ENCODE measurements at places on chromosomes 4 and X.

DNA sequence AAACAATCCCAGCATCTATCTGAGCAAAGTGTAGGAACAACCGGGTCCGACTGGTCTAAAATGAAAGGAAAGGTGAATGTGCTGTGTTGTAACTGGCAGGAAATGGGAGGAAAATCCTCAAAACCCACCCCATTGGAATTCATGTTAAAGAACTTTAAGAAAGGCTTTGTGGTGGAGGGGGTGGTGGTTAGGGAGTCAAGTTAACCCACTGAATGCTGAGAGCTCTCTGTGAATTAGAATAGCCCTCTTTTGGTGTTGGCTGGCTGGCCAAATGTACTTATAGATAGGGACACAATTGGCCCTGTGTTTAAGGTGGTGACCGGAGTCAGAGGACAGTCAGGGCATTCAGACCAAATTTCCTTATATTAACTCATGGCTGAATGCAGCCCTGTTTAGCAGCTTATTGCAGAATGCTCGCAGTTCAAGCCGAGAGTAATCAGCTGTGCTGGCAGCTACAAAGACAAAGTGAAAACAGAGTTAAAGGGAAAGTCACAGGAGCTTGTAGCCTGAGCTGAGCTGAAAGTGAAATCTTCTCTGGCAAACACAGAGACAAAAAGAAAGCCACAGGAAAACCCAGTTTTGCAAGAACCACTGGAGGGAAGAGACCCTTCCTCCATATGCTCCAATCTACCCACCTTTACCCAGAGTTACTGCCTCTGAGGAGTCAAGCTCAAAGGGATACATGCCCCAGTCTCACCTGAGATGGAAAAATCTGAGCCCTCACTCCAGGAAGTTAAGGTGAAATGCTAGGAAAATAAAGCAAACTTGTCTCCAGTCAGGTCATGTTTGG lies 38.5 kb upstream of the UGT2B7 start:
- no peak for DNase-seq

GRCh38 chrX:109720947-109721346 lies 12.1 kb downstream of the ACSL4 start:
- no peak for DNase-seq

GRCh38 chr4:173370130-173370476 lies 651 bp upstream of the SAP30 start:
- no peak for DNase-seq

DNA sequence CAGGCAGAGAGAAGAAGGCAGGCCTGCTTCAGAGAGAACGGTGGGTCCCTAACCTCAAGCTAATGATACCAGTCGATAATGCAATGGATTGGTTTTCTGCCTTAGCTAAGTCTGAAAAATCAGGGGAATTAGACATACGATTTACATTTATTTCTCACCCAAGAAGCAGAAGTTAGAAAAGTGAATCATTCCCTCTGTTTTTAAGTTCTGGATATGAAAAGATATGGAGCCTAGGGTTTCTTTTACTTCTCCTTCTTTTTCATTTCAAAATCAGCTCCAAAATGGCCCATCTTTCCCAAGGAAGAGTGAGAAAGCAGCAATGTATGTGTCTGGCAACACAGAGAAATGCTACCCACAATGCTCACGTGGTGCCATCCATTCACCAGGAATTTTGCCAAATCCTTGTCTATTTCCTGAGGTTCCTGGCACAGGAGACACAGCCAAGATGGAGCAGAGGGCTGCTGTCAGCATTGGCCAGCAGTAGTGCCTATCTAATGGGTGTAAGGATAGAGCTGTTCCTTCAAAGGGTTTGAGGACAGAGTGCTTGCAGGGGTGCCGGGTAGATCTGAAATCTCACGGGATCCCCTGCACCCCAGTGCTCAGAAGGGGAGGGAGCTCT lies 231.5 kb downstream of the MAML3 start:
- no peak for DNase-seq

DNA sequence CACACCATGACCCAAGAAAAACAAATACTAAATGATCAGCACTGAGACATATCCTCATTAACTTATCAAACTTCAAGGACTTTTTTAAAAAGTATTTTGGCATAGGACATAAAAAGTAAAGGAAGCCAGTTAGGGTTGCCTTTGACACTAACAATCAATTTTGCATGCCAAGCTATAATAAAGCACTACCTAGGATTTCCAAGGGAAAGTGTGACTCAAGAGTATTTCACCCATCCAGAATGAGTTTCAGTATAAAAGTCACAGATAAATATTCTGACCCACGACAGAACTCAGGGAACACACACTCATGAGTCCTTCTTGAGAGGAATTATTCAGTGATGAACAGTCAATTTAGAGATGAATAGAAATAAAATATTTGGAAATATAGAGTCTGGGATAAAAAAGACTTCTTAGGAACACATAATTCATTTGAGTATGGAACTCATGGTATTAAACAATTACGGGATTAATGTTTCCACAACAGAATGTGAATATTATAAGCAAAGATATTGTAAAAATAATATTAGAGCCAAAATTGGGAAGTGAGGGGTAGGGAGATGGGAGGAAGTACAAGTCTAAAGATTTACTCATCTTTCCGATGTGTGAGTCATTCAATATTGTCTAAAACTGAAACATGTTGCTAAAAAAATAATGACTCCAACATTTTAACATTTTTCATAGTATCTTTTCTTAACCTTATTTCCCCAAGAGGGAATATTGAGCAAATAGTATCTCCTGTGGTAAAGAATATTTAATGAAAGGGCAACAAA lies 143.5 kb upstream of the LNX1 start:
- DNase-seq, result no peak

- DNase-seq, result no peak
These were observed 242.9 kb downstream of the DCLK2 start for GRCh38 chr4:150321113-150321512.

- no peak for DNase-seq
These were observed 1382.5 kb downstream of the C4orf33 start for GRCh38 chr4:130478406-130478805.

DNA sequence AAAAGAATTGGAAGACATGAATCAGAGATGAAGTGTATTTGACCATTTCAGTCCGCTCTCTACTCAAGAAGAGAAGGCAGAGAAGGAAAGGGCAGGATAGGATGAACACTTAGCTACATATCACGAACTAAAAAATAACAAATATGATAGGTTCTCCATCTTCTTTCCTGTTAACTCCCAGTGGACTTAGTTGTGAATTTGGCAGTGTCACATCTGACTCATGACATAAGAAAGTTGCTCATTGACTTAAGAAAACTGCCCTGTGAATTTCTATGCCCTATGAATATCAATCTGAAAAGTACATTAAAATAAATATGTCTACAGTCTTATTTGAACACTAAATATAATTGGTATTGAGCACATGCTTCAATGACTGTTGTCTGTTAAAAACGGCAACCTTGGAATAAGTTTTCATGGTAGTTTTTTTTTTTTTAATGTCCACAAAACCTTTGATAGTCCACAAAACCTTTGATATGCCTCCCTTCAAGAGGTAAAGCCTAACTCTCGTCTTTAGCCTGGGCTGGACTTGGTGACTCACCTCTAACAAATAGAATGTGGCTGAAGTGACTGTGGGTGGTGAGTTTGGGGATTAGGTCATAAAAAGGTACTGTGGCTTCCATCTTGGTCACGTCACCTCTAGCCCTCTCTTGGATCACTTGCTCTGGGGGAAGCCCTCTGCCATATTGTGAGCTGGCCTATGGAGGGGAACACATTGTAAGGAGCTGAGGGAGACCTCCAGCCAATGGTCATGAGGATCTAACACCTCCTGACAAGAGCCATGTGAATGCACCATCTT lies 184.7 kb upstream of the S100G start:
- DNase-seq, result no peak

DNA sequence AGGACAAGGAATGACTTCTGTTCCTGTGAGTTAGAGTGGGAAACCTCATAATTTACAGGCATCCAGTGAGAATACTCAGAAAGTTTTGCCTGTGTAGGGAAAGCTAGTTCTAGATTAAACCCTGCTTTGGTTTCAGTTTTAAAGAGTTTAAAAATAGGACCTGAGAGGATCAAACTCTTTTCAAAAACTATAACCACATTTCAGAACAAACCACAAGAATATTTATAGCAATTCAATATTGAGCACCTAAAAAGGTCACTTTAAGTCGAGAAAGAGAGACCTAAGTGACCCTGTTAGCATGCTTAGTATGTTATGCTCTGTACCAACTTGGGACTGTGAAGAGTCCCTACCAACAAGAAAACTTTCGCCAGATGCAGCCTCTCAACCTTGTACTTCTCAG lies 17.4 kb upstream of the PWWP3B start:
- no peak for DNase-seq

Measured in LoVo (cell line).